NCI-H1092 (cell line): ENCODE measurements at places on chromosomes 12 and 14.
A peak's percentile ranks its signal among the peaks of the same experiment; 100 is the strongest.

- no peak for DNase-seq
These were observed 1435.7 kb downstream of the LRFN5 start for GRCh38 chr14:43042408-43042807.

GRCh38 chr12:52805739-52806138 is 8.2 kb downstream of the KRT4 start:
- no peak for DNase-seq

DNA sequence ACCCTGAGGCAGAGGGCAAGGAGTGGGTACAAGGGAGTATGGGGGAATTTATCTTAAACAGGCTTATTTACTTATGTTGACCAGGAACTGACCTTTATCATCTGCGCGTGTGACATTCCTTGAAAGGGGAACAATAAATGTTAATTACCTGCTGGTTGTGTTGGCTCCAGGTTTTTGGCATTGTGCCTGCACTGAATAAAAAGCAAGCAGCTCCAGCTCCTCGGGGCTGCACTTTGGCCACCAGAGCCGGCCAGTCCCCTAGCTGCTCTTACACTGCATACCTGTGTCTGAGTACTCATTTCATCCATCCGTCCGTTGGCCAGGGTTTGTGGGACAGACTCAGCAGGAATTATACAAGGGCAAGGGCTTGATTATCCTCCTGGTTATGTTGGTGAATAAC is 68.8 kb upstream of the GTF2A1 start:
- DNase-seq, result no peak

- DNase-seq, result no peak
These were observed 29.8 kb downstream of the MED21 start for GRCh38 chr12:27052176-27052575.

GRCh38 chr14:30252151-30252550 is 306.8 kb upstream of the G2E3 start:
- no peak for DNase-seq

- DNase-seq, result no peak
These were observed 16.7 kb downstream of the FNTB start for GRCh38 chr14:65003394-65003793.

- no peak for DNase-seq
These were observed 82.1 kb upstream of the TRAF3 start for GRCh38 chr14:102695167-102695555.

GRCh38 chr12:124031058-124031457 is 58.0 kb downstream of the ZNF664 start:
- no peak for DNase-seq

- no peak for DNase-seq
These were observed 71.8 kb downstream of the PAWR start for GRCh38 chr12:79618848-79619404.

DNA sequence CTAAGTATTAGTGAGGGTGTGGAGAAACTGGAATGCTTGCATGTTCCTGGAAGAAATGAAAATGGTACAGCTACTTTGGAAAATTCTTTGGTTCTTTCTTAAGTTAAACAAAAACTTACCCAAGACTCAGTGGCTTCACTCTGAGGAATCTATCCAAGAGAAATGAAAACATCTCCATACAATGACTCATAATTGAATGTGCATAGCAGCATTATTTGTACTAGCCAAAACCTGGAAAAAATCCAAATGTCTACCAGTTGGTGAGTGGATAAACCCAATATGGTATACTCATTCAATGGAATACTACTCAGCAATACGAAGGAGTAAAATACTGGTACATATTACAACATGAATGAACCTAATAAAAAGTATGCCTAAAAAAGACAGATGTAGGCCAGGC is 18.0 kb upstream of the CRACR2A start:
- DNase-seq, result no peak

- no peak for DNase-seq
These were observed 24.2 kb downstream of the CDK17 start for GRCh38 chr12:96375841-96376604.

- peak; percentile 21 for DNase-seq
These were observed 57.9 kb downstream of the GNS start for GRCh38 chr12:64701283-64701682.

DNA sequence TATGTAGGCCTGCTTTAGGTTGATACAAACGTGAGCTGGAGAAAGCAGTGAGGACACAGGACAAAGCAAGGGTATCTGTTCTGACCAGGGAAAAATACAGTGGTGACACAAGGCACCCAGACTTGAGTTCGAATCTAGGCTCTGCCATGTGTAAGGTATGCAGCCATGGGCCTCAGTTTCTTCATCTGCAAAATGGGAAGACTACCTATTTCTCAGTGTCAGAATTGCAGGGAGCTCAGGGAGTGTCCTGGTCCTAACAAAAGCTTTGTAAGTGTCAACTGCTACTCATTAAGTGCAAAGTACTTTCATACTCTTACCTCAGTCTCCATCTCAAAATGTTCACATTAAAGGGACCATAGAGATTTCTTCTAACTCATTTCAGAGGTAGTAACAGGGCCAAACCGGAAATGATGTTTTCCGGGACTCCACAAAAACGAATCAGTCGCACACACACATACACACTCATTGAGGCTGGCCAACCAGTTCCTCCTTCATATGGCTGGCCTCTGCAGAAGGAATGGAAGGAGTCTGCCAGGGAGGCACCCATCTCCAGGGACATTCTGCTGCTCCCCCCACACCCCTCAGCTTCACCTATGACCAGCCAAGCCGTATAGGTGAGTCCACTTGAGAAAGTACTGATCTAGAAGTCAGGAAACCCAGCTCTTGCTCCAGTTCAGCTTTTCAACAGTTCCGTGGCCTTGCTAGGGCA is 7.8 kb downstream of the CTDSP2 start:
- no peak for DNase-seq

GRCh38 chr14:29576927-29577326 is 350.7 kb downstream of the PRKD1 start:
- no peak for DNase-seq

DNA sequence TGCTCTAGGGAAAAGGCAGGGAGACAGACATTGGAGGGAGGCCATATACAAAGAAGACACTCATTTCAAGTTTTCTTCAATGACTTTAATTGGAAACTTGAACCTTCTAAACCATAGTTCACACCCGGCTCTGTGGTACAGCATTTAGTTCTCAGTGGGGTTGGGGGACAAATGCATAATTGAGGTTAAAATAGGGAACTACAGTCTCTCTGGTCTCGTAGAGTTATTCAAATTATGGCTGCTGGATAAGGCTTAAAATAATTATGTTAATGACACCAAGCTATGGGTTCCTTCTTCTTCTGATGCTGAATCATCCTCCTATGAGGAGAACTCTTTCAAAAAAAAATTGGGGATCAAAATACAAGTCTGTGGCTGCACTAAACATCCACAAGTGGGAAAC is 3.8 kb upstream of the RPAP3 start:
- no peak for DNase-seq
